ENCODE measurements at places on chromosomes 4 and X.

GRCh38 chr4:154818230-154818629 is 37.2 kb downstream of the RBM46 start:
- DNase-seq, result no peak

- DNase-seq, result no peak
Measured at GRCh38 chr4:831483-831805, 5.5 kb upstream of the CPLX1 start.

- no peak for DNase-seq
Measured at GRCh38 chr4:182809417-182810102, 107.6 kb downstream of the DCTD start.

- peak; percentile 80 for DNase-seq
Measured at GRCh38 chr4:94758141-94758699, 465 bp downstream of the BMPR1B start.

GRCh38 chr4:168705121-168705520 is 208.3 kb downstream of the PALLD start:
- DNase-seq, result no peak

GRCh38 chrX:10660171-10660570 is 39.8 kb upstream of the MID1 start:
- no peak for DNase-seq

DNA sequence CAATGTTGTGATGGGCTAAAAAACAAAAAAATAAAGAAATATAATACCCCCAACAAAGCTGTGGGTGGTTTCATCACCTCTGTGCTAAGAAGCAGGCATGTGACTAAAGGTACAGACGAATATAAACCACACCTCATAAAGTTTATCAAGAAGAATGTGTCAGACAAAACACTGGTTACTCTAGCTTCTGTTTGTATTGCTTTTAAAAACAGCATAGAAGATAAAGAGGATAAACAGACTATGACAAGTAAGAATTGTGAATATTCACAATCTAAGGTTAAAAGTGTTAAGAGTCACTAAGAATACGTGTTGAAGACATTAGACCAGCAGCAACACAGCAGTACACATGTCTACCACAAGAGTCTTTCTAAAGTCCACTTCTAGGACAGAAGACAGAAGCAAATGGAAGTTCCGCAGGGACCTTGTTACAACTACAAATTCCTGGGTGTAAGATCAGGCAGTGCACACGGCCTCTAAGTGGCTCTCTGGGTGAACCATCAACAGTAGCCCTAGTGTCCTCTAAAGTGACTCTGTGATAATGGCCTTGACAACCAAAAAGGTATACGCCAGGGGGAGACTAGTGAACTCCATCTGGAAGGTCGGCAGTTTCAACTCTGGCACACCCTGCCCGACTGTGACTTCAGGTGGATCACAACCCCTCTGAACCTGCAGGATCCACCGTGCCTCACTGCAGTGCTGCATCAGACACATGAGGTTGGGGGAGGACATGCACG is 8.3 kb upstream of the FGFBP2 start:
- DNase-seq, result no peak

DNA sequence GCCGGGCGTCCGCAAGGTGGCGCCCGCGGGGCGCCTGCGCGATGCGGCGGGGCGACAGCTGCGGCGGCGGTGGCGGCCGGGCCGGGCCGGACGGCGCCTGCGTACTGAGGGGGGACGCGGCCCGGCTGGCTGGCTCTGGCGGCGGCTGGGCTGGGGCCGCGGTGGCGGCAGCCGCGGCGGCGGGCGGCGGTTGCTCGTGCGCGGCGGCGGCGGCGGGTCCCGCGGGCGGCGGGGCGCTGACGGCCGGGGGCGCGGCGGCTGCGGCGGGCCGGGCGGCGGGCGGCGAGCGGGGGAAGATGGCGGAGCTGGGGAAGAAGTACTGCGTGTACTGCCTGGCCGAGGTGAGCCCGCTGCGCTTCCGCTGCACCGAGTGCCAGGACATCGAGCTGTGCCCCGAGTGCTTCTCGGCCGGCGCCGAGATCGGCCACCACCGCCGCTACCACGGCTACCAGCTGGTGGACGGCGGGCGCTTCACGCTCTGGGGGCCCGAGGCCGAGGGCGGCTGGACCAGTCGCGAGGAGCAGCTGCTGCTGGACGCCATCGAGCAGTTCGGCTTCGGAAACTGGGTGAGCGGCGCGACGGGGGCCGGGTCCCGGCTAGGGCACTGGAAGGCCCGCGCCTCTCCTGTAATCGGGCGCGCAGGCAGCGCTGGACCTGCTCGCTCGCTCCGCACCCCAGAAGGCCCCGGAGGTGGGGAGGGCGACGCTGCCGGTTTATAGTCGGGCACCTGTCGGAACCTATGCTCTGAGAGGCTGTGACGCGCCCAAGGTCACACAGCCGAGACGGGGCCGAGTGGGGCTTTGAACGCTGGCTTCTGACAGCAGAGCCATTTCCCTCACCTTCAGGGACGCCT is at the start of gene TADA2B:
TADA2B (plus strand) TSS at position 89 of the 853 bp plus-strand sequence; CDS start at position 297, 208 bp downstream.
- peak; percentile 76 for DNase-seq

DNA sequence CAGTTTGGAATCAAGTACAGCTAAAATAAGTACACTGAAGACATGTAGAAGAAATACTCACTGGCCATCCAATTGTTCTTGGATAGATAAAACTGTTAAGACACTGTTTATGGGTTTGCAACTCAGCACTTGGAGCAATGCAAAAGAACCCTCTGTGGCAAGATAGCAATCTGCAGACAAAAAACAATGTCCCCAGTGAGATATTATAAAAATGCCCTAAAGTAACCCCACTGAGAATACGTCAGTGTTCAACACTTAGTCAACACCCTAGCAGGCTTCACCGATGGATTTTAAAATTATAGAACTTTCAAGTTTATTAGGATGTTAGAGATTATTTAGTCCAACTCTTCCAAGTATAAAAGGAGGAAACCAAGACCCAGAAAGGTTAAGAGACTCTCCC is 47.5 kb upstream of the NDP start:
- DNase-seq, result no peak

DNA sequence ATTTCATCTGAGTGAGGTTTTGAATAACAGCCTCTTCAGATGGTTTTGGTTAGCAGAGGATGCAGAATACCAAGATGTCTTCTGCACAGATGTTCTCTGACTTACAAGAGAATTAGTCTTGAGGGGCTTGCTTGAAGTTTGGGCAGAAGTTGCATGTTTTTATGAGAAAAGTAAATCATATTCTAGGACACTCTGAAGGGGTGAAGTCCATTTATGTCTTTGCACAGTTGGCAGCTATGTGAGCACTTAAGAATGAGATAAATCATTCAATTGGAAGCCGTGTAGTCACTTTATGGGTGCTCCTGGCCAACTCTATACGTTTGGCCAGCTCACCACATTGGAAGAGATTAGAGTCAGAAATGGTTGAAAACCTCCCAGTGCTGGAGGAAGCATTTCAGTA is 252.7 kb upstream of the KCNIP4 start:
- no peak for DNase-seq

GRCh38 chr4:7425591-7426468 is 8.9 kb downstream of the PSAPL1 start:
- DNase-seq, result no peak

- no peak for DNase-seq
Measured at GRCh38 chrX:72276478-72276953, 532 bp downstream of the RPS4X start.

- DNase-seq, result no peak
Measured at GRCh38 chr4:28565396-28565795, 1704.8 kb downstream of the STIM2 start.

DNA sequence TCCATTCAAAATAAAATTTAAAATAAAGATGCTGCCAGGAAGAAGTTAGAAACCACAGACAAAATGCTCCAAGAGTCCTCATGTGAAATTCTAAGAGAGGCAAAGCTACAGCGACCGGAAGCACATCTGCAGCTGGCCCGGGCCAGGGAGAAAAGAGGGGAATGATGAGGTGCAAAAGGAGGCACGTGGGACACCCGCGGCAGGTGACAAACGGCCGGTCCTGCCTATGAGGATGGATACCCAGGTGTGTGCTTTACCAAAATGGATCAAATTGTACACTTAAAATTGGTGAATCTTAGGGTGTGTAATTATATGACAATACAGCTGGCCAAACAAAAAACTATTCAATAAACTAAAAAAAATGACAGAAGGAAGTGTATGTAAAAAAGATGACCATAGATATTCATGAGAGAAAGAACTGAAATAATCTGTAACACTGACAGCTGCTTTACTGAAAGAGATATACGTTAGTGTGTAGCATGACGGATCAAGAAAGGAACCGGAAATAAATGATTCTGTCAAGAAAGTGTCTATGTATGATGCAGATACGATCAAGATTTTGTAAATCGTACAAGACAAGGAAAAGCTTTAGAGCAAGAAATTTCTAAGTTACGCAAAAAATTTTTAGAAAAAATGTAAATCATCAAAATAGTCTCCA is 29.5 kb downstream of the PPP2R3B start:
- no peak for DNase-seq

DNA sequence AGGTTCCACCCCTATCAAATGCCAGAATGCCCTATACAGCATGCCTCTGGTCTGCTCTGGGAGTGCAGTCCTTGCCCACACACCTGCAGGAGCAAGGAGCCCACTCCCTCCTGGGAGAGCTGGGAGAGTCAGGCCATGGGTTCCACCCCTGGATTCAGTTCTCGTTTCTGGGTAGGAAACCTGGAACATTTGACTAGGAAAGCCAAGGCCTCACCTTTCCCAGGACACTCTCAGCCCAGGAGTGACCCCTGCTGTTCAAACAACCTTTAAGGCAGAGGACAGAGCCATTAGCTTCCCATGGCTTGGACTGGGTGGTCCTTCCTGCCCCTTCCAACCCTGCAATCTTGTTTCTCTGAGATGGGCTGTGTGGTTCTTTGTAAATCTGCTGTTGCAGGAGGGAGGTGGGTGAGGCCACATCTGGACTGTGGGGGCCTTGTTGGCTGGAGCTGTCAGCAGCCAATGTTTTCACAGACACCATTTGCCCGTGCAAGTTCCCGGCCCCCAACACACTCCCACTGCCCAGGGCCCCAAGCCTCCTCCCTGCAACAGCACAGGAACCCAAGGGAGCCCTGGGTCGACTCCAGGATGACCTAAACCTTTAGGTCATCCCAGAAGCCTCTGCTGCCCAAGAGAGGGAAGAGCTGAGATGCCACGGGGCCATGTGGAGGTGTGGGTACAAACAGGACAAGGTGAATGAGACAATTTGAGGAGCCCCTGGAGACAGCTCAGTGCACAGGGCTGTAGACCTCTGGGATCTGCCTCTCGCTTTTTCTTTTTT is 104.4 kb downstream of the PJA1 start:
- DNase-seq, result peak; percentile 57

- DNase-seq, result peak; percentile 86
Measured at GRCh38 chr4:123444290-123444731, 47.7 kb downstream of the SPRY1 start.

GRCh38 chrX:41822892-41823291 is 98.9 kb downstream of the GPR82 start:
- DNase-seq, result no peak

DNA sequence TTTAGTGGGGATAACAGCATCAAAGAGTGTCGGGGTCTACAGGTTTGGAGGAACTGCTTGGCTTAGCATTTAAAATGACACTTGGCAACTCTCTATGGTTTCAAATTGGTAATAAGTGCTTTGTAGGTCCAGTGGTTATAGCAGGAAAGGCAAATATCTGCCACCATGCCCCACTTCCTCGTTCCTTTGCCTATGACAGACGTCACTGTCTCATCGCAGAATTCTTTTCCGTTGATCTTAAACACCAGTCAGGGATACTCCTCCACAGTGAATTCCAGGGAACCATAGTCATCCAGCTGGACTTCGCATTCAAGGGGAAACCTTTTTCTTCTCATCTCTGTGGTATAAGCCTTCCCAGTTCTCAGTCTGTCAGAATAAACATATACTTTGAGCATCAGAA is 319.1 kb downstream of the GPAT3 start:
- DNase-seq, result no peak

Measured in ecto neural progenitor cell (in vitro differentiated cells).